ENCODE measurements at places on chromosomes 3 and 15.
A peak's percentile ranks its signal among the peaks of the same experiment; 100 is the strongest.

DNA sequence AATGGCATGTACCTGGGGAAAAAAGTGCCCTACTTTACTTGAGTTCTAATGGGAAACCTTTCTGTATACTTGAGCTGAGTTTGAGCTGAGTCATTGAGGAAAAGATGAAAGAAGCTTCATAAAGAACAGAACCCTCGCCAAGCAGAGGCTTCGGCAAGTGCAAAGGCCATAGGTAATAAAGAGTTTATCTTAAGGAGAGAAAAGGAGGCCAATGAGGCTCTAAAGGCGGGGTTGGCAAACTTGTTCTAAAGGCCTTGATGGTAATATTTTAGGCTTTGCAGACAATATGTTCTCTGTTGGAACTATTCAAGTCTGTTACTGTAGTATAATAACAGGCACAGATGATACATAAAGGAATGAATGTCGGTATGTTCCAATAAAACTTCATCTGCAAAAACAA, 17.6 kb upstream of the TRAT1 start:
- H3K4me1 ChIP-seq: peaks cover 18% of the 10 kb centered on the region
- peak overlapping the region; percentile 81 for H3K27ac ChIP-seq
- peaks cover 10% of the 10 kb centered on the region for H3K36me3 ChIP-seq
- H3K4me3 ChIP-seq: peak overlapping the region; percentile 26
- no peak for DNase-seq

DNA sequence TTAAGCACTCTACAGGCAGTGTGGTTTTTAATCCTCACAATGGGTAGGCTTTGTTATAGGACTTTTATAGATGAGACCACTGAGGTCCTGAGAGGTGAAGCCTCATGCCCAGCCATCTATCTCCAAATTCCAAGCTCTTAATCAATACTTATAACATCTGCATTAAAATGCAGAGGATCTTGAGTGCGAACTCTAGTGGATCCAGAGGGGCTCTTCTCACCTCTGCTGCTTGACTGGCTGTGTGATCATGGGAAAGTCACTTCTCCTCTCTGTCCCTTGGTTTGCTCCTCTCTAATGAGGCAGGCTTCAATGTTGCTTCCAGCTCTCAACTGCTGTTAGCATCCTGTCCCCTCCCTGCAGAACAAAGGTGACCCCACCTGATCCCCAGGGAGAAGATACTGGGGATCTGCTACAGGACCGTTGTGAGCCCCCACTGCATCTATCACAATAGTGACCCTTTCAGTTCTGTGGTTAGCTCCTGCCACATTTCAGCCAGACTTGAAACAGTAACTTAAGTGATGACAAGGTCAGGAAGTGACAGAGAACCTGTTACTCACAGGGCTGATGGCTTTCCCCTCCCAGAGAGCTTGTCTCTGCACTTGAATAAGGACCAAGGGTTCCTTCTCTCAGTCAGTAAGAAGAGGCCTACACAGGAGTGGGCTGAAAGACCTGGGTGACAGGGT, 1.3 kb downstream of the SLC27A2 start:
- H3K4me3 ChIP-seq: peak overlapping the region; percentile 94
- H3K27ac ChIP-seq: peak overlapping the region; percentile 89
- DNase-seq: peak; percentile 48
- H3K27me3 ChIP-seq: peaks cover 3% of the 10 kb centered on the region
- H3K36me3 ChIP-seq: peaks cover 15% of the 10 kb centered on the region
- H3K4me1 ChIP-seq: peaks cover 19% of the 10 kb centered on the region

GRCh38 chr3:160245261-160245800, 20.1 kb downstream of the C3orf80 start:
- no peaks in the 10 kb centered on the region for H3K4me1 ChIP-seq
- H3K27me3 ChIP-seq: peaks cover 25% of the 10 kb centered on the region
- no peak overlapping the region for H3K27ac ChIP-seq
- H3K36me3 ChIP-seq: no peaks in the 10 kb centered on the region
- no peak overlapping the region for H3K4me3 ChIP-seq

GRCh38 chr15:29799859-29800258, 22.4 kb downstream of the TJP1 start:
- H3K36me3 ChIP-seq: no peaks in the 10 kb centered on the region
- H3K4me3 ChIP-seq: no peak overlapping the region
- no peaks in the 10 kb centered on the region for H3K4me1 ChIP-seq
- no peak for DNase-seq
- H3K27me3 ChIP-seq: peaks cover 20% of the 10 kb centered on the region
- H3K27ac ChIP-seq: no peak overlapping the region

- no peaks in the 10 kb centered on the region for H3K27me3 ChIP-seq
- H3K4me1 ChIP-seq: no peaks in the 10 kb centered on the region
- DNase-seq: no peak
- H3K36me3 ChIP-seq: peaks cover 2% of the 10 kb centered on the region
Measured at GRCh38 chr3:18302517-18302916, 122.6 kb downstream of the SATB1 start.

DNA sequence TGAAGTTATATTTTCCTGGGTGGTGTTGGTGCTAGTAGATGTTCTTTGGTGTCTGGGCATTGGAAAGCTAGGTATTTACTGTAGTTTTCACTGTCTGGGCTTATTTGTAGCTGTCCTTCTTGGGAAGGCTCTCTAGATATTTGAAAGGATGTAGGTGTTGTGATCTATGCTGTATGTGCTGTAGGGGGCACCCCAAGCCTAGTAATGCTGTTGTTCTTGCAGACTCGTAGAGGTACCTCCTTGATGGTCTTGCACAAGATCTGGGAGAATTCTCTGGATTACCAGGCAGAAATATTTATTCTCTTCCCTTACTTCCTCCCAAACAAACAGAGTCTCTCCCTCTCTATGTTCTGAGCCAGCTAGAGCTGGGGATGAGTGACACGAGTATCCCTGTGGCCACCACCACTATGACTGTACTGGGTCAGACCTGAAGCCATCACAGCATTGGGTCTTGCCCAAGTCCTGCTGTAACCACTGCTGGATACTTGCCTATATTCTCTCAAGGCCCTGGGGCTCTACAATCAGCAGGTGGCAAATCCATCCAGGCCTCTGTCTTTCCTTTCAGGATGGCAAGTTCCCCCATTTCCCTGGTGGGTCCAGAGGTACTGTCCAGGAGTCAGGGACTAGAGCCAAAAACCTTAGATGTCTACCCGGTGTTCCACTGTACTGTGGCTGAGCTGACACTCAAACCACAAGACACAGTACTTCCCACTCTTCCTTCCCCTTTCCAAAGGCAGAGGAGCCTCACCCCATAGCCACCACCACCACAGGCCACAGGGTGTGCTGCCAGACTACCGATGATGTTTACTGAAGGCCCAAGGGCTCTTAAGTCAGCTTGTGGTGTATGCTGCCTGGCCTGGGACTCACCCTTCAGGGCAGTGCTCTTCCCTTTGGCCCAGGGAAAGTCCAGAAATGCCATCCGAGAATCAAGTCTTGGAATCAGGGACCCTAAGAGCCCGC, 195.2 kb upstream of the DPPA4 start:
- DNase-seq: no peak
- H3K4me3 ChIP-seq: no peak overlapping the region
- peaks cover 2% of the 10 kb centered on the region for H3K27me3 ChIP-seq
- H3K27ac ChIP-seq: no peak overlapping the region
- H3K36me3 ChIP-seq: no peaks in the 10 kb centered on the region
- H3K4me1 ChIP-seq: no peaks in the 10 kb centered on the region

- DNase-seq: no peak
- H3K27me3 ChIP-seq: no peaks in the 10 kb centered on the region
- H3K4me1 ChIP-seq: peaks cover 1% of the 10 kb centered on the region
Measured at GRCh38 chr3:143581972-143582722, 266.1 kb downstream of the SLC9A9 start.

- no peak overlapping the region for H3K27ac ChIP-seq
- no peak overlapping the region for H3K4me3 ChIP-seq
- H3K4me1 ChIP-seq: peaks cover 14% of the 10 kb centered on the region
- DNase-seq: no peak
- peaks cover 71% of the 10 kb centered on the region for H3K27me3 ChIP-seq
- H3K36me3 ChIP-seq: no peaks in the 10 kb centered on the region
Measured at GRCh38 chr3:185822221-185823000, 2.4 kb downstream of the IGF2BP2 start.
